ENCODE measurements at places on chromosomes 11 and 22.
A peak's percentile ranks its signal among the peaks of the same experiment; 100 is the strongest.

DNA sequence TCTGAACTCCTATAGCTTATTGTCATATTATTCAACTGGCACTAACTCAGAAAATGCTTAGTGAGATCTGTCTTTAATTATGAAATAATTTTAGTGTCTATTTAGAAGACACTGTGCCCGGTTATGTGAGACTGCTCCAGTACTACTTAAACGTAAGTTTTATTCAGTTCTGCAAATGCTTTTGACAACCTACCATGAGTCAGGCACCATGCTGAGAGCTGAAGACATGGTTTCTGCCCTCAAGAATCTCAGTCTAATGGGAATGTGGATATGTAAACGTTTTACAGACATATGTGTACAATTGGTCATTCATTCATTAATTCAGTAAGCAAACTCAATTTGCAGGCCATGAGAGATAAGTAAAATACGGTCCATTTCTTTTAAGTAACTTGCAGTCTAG is 40.0 kb downstream of the DCUN1D5 start:
- no peak for DNase-seq

DNA sequence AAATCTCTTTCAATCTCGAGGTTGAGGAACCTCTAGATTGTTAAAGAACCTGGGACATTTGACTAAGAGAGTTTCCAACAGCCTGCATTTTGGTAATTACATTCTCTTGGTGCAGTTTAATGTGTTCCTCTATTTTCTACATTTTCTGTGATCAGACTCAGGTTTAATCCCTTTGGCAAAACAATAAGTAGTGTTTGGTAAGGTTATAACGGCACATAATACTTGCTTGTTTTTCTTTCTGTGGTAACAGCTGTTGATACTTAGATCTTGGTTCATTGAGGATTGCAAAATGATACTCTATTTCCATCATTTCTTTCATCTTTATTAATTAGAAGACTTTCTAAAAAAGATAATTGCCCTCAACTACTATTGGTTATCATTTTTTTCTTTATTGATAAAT is 271.3 kb downstream of the SBF2 start:
- DNase-seq: no peak

GRCh38 chr22:34045311-34045710 is 125.0 kb upstream of the LARGE1 start:
- DNase-seq: no peak

GRCh38 chr22:27192135-27192829 is 534.9 kb downstream of the MIAT start:
- peak; percentile 9 for DNase-seq

- no peak for DNase-seq
Observed at GRCh38 chr11:63719987-63720386, 38.7 kb downstream of the RTN3 start.

Measured in NCI-H1092 (cell line).